ENCODE measurements at places on chromosomes 2 and 18.

- no peak for DNase-seq
Observed at GRCh38 chr2:185700883-185701282, 37.7 kb upstream of the FSIP2 start.

DNA sequence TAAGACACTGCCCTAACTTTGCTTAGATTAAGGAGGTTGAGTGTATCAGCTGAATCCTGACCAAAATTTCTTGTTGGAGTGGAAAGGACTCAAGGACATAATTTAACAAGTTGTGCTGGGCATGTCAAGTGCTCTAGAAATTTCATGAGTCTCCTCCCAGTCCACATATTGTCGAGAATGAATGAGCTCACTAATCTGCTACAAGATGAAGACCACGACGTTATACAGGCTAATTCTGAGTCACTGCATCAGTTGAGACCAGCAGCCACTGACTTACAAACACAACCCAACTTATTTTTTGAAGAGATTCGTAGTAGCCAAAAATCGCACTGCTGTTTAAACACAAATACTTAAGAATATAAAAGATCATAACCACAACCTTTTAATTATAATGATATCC lies 28.7 kb upstream of the SLC8A1 start:
- no peak for DNase-seq

DNA sequence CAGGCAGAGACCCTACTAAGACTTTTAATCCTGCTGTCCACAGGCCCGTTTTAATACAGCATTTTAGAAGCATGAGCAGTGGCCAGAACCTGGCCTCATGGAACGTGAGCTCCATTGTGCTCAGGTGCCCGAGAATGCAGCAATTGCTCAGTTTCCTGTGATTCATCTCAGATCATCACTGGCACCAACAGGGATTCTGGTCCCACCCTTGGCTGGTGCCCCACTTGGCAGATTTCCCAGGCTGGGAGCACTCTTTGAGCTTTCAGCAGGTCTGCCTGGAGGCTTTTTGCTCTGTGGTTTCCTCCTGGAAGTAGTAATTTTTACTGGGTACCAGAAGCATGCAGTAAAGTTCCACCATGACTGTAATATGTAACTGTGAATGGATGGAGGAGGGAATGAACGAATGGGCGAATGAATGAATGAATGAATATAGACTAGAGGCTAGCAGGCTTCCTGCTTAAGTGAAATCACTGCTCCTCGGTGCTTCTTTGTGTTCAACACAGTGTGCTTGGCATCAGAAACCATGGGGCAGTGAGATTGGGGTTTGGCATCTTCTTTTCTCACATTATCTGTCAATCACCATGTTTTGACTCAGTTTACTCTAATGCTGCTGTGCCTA lies 312.9 kb downstream of the PRKCE start:
- no peak for DNase-seq

GRCh38 chr2:96730212-96730611 lies 9.7 kb downstream of the LMAN2L start:
- DNase-seq = no peak

DNA sequence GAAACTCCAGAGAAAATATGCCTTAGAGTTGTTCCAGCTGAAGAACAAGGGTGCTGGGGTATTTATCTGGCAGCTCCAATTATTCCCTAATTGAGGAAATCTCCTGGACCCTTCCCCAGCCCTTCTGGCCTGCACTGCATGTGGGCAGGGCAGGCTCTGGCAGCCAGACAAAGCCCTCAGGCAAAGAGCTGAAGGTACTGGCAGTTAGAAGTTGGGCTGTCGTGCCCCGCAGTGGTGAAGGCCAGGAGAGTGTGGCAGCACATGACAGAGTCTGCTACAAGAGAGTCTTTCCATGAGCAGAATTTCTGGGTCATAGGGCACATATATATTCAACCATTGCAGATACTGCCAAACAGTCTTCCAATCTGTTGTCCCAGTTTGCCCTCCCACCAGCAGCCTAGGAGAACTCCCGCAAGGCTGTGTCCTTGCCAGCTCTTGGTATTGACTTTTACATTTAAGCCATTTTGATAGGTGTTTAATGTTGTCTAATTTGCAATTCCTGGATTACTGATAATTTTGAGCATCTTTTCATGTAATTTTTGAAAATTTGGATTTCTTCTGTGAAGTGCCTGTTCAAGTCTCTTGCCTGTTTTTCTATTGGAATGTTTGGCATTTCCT lies 26.6 kb downstream of the ONECUT2 start:
- DNase-seq = no peak

- no peak for DNase-seq
Observed at GRCh38 chr2:69789175-69789721, 40.2 kb upstream of the GMCL1 start.

- no peak for DNase-seq
Observed at GRCh38 chr2:202716953-202717597, 82.3 kb downstream of the FAM117B start.
